Stimulated activated CD8-positive, alpha-beta memory T cell treated with anti-CD3 and anti-CD28 coated beads, Interleukin-4, amount 100 ng/mL, for 1 hour (primary cell): ENCODE measurements at places on chromosomes 4 and X.

DNA sequence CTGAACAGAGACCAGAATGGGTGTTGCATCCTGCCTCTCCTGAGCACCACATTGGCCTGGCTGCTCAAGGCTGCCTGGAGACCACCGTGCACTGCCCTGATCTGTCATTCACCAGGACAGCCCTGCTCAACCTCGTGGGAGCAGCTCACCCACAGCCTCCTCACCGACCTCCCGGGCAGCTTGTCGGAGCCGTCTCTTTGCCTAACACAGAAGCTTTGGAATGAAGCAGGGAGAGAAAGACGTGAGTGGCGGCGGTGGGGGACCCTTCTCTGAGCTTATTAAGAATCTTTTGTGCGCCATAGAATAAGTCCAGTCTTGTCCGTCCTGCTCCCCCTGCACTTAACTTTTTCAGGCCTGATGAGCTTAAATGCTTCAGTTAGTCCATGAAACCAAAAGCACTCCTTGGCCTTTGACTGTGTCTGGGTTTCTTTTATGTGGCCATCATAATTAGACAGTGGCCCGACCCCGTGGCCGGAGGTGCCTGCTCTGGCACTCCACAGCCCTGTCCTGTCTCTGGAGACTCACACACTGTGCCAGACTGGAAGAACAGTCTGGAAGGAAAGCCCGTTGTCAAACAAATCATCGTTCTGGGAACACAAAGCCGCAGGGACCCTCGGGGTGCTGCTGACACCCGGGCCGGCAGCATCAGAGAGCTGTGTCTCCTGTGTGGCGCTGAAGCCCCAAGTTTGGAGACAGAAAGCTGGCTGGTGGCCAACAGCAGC is 192.8 kb downstream of the BCOR start:
- no peak for DNase-seq

- no peak for DNase-seq
Measured at GRCh38 chr4:25860586-25861279, 2.1 kb downstream of the SEL1L3 start.

- DNase-seq = no peak
Measured at GRCh38 chr4:36610628-36611027, 329.2 kb downstream of the DTHD1 start.

DNA sequence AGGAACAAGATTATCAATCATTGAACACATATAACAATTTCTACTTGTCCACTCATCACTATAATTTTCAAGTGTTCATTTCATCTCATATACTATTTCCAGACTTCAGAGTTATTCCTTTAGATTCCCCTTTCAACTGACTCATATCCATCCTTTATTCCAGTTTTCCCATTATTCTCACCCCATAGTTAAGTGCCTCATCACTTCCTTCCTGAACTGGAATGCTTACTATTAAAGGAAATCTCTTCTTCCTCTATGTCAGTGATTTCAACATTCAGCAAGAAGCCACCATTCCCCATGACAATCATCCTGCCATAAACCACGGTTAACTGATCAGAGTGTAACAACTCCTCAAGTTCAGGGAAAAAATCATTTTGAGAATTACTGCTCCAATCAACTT is 198.9 kb downstream of the FBXO8 start:
- DNase-seq = no peak

DNA sequence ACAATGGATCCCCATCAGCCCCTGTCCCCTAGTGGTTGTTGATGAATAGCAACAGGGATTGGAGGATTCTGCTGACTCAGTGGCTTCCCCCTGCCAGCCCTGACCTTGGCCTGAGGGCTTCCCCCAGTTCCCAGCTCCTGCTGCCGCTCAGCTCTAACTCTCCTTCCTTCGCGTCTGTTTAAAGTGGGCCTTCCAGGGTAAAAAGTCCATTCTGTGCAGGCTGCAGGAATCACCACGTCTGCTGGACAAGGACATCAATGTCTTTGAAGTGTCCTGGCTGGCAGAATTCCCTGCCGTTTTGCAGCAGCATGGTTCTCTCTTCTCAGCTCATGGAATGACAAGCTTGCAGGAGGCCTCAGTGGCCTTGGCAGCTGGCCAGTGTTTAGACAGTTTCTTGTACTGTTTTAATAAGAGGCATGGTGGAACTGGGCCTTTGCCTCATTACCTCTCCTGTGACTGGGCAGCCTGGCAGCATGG is 152.5 kb upstream of the STX18 start:
- DNase-seq = no peak

- DNase-seq = no peak
Measured at GRCh38 chr4:26384380-26385057, 63.7 kb downstream of the RBPJ start.

DNA sequence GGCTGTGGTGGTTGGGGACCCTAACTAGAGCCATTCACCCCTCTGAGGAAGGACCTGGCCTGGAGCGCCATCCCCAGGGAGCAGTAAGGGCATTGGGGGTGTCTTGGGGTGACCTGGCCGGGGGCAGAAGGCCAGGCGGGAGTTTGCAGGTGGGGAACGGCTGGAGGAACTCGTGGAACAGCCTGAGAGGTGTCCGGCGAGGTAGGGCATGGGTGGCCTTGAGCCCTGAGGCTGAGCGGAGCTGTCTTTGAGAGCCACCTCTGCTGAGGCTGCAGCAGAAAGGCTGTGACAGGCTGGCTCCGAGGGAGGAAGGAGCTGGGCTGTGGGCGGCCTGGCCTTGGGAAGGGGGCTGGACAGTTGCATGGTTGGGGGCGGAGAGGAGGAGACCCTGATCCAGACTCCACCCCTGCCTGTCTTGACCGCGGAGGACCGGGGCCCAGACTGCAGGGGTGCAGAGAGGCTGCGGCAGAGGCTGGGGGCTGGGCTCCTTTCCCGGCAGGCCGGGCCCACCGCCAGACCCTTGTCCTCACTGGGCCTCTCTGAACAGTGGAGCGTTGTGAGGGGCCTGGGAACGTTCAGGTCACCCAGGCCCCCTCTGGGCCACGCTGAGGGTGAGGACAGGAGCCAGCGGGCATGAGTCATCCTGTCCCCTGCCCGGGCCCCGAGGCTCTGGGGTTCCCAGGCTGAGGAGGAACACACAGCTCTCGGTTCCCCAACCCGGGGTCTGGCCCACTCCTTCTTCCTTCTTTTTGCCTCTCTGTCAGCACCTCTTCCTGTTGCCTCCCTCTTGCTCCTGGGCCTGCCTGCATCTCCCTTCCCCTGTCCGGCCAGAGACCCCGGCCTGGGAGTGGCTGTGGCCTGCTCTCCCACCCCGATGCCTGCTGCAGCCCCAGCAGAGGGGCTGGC is 8.1 kb downstream of the SH3BP2 start:
- DNase-seq = no peak

DNA sequence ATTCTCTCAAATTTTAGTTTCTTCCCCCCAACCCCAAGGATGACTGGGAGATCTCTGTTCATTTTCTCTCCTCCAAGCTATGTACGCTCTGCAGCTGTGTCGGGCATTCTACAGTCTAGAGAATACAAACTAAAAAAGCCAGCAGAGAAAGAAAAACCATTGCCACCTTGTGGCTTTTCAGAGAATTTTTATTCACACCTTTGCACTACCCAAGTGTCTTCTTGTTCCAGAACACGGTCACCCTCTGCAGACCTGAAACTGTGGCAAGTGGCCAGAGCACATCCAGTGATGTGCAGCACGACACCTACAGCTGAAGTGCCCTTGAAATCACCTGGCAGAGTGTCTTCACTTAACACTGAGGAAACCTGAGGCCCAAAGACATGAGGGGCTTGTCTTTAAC is 68.6 kb downstream of the CHST7 start:
- DNase-seq = no peak

- DNase-seq = no peak
Measured at GRCh38 chr4:88196013-88196365, 37.5 kb upstream of the ABCG2 start.

- DNase-seq = no peak
Measured at GRCh38 chr4:138405466-138405891, 163.3 kb upstream of the SLC7A11 start.
